Right atrium auricular region (tissue), 2 donors: ENCODE measurements at places on chromosomes 3 and 15. TPM values are rescaled to one million over a fixed set of nuclear protein-coding genes. Genes with fewer than 3 reads are reported as not detected.

DNA sequence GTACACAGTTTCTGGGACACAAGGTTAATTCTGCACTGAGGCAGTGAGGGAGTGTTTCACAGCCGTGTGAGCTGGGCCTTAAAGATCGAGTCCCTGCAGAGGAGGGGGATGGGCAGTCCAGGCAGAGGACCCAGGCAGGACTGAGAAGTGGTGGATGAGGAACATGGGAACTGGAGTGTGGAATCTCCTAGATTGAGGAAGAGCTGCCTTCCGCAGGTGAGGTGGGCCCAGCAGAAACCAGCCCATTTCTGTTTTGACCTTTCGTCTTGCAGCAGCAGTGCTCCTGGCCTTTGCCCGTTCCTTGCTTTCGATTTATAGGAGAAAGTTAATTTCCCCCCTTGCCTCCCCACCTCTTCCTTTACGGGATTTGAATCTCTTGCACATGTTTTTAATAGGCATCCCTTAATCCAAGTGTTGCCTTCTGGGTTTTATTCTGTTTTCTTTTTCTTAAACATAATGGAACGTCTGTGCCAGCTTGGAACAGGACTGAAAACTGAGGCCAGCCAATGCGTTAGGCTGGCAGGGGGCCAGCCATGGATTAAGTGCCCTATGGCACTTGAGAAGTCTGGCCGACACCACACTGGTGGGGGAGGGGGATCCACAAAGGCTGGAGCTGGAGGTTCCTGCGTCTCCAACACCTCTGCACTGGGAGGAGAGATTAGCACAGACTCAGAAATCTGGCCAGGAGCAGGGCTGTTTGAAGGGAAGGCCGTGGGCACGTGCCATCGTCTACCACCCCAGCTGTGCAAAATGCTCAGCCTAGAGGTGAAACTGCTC is 78.1 kb downstream of the AAGAB start:
- no peak for DNase-seq

VIPR1 gene
- total RNA-seq = 6.2 TPM

DNA sequence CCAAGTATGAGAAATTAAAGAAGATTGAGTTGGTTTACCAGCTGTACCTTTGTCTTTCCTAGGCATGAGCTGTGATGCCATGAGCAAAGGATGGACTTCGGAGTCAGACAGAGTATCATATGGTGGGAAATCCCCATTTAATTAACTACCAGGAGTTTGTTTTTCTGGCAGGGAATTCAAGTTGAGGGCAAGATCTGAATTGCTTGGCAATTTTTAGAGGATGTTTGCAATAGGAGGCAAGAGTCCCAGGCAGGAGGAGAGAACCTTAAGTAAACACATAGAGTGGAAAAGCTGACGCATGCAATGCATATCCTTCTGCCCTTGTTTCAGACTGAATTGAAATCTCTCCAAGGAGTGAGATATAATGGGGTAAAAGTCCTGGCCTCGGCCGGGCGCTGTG is 569.7 kb upstream of the MDFIC2 start:
- DNase-seq = no peak

- DNase-seq = no peak
Measured at GRCh38 chr3:141100531-141101320, 49.6 kb downstream of the SPSB4 start.

- no peak for DNase-seq
Measured at GRCh38 chr15:101497017-101497416, 7.5 kb upstream of the PCSK6 start.

CLDN16 gene
- total RNA-seq = not detected

FSD2 gene
- 58.8 TPM for total RNA-seq

SLC30A4 gene
- total RNA-seq = 4.9 TPM

HHLA2 gene
- total RNA-seq = not detected

RGMA gene
- 9.9 TPM for total RNA-seq

RNF111 gene
- total RNA-seq = 9.3 TPM

CHRM5 gene
- total RNA-seq = not detected

DNA sequence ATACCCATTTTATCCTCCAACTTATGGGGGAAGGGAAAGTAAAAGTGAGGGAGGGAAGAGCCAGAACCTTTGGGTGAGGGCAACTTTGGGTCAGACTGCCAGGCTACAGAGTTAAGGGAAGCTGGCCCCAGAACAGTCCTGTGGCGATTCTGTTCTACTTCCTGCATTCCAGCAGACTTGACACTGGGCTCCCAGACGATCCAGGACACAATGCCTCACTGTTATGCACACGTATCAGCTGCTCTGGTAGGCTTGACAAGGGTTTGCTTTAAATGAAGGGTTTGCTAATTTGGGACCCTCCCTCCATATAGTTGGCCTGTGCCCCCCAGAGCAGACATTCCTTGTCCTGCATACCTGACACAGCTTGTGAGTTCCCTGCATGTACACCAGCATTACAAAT is 10.7 kb downstream of the GORASP1 start:
- DNase-seq = no peak

UBA7 gene
- 11.3 TPM for total RNA-seq

GRCh38 chr3:128490915-128491690 is 1.9 kb downstream of the GATA2 start:
- DNase-seq = no peak

- DNase-seq = no peak
Measured at GRCh38 chr15:57253500-57253899, 122.8 kb upstream of the CGNL1 start.

- DNase-seq = no peak
Measured at GRCh38 chr15:26620528-26621458, 152.1 kb downstream of the GABRB3 start.

- DNase-seq = no peak
Measured at GRCh38 chr3:148992635-148993255, 1.4 kb downstream of the GYG1 start.

DNA sequence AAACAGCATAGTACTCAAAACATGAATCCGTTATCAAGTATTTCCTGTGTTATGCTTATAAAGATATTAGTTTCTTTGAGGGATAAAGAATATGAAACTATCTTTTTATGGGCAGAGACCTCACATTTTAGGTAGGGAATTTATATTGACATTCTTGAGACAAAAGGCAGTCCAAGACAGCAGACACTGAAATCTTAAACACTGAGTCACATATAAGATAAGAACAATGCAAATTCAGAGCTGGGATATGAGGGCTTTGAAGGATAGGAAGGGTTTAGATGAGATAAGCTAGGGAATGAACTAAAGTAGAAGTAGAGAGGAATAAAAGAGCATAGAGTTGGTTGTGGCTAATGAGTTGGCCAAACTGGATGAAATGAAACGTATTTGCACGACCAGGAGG is 58.4 kb downstream of the ASTE1 start:
- no peak for DNase-seq

TLR9 gene
- not detected for total RNA-seq

GRCh38 chr15:35925275-35926006 is 379.5 kb upstream of the DPH6 start:
- no peak for DNase-seq

GRCh38 chr3:162317046-162317445 is 820.4 kb downstream of the OTOL1 start:
- no peak for DNase-seq

ZNF774 gene
- total RNA-seq = 3.7 TPM

GRCh38 chr3:16379838-16380237 is 114.8 kb downstream of the OXNAD1 start:
- no peak for DNase-seq

IQCH gene
- total RNA-seq = 0.52 TPM

CHRD gene
- 13.4 TPM for total RNA-seq

DNA sequence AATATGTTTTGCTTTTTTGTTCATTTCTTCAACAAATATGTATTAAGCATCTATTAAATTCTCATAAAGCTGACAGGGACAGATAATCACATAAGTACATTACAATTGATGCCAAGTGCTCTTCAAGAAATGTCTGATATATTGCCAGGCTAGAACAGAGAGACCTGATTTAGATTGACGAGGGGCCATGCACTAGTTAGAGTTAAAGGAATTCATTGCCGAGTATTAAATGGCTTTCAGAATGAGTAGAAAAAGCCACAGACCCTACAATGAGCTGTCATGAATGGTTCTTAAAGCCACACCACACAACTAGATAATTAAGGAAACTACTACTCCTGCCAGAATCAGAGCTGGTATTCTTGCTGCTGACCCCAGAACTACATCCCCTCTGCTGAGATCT is 250.2 kb upstream of the MME start:
- no peak for DNase-seq

DNA sequence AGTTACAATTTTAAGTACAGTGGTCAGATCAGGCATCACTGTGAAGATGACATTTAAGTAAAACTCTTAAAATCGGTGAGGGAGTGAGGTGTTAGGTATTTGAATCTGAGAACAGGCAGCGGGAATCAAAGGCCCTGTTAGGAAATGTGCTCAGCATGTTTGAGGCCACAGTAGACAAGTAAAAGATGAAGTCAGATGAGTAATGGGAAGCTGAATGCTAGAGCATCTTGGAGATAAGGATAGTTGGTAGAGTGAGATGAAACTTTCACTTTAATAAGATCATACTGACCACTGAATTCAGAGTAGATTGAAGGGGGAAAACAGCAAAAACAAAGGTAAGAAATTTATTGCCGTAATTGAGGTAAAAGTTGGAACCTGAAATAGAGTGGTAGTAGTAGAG is 61.6 kb downstream of the DCBLD2 start:
- DNase-seq = no peak

- peak; percentile 82 for DNase-seq
Measured at GRCh38 chr3:51942603-51943450, 664 bp downstream of the PARP3 start.

RPSA gene
- total RNA-seq = 628 TPM

- DNase-seq = no peak
Measured at GRCh38 chr3:122956693-122957455, 70.7 kb downstream of the SEMA5B start.

DNA sequence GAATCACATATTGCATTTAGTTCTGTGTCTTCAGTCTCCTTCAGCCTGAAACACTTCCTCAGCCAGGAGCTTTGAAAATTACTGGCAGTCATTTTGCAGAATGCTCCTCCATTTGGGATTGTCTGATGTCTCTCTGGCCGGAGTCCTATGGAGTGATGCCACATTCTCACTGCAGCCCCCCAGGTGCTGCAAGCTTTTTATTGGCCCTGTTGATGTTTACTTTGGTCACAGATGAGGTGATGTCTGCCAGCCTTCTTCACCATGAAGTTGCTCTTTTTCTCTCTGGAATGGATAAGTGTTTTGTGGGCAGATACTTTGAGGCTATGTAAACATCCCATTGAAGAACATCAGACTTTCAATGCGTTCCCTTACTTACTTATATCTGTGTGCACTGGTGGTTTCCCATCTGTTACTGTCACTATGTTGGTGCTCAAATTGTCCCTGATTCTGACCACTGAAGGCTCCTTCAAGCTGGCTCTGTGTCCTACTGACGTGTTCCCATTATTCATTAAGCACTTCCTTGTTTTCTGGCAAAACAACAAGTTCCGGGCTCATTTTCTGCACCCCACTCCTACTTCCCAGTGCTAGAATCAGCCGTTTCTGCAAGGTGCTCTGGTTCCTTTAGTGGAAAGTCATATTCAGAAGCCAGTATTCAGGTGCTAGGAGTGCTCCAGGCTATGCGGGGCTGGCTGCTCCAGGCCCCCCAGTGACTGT is 1.4 kb upstream of the CLEC3B start:
- DNase-seq = no peak

SUCNR1 gene
- total RNA-seq = 1.5 TPM

CCR5 gene
- total RNA-seq = not detected

DNA sequence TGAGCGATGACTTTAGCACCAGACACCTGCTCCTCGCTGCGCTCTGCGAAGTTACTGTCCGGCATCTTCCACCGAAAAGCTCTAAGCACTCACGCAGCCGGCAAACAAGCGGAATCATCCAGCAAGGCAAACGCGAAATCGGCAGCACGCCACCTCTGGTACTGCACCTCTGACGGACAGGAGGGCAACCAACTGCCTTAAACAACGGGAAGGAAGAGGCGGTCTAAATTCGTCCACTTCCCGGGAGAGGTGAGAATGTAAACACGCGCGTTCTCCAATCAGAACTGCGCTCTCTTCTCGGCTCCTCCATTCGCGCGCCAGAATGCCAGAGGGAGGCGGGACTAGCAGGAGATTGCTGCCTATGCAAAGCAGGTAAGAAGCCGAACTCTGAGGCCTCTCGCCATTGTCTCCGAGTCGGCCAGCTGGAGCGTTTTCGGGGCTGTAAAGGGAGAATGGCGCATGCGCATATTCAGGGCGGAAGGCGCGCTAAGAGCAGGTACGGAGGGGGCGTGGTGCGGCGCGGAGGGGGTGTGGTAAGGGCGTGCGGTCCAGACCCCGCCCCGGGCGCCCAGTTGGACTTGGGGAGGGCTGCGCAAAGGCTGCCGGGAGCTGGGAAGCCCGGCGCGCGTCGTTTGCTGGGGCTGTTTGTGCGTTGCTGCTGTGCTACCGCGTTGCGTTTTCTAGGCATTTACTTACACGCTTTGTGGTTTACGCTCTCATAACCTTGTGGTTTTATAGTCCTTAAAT is at the start of the genes BTD and HACL1:
Gene BTD, plus strand, starts transcription at position 347 of the 747 bp plus-strand sequence. CDS start 33,695 bp downstream, outside the sequence.
Gene HACL1, minus strand, starts transcription at position 171 of the 747 bp plus-strand sequence. Its CDS starts 106 bp downstream, at position 65.
- DNase-seq = peak; percentile 97

FAM43A gene
- total RNA-seq = 10.9 TPM

DNA sequence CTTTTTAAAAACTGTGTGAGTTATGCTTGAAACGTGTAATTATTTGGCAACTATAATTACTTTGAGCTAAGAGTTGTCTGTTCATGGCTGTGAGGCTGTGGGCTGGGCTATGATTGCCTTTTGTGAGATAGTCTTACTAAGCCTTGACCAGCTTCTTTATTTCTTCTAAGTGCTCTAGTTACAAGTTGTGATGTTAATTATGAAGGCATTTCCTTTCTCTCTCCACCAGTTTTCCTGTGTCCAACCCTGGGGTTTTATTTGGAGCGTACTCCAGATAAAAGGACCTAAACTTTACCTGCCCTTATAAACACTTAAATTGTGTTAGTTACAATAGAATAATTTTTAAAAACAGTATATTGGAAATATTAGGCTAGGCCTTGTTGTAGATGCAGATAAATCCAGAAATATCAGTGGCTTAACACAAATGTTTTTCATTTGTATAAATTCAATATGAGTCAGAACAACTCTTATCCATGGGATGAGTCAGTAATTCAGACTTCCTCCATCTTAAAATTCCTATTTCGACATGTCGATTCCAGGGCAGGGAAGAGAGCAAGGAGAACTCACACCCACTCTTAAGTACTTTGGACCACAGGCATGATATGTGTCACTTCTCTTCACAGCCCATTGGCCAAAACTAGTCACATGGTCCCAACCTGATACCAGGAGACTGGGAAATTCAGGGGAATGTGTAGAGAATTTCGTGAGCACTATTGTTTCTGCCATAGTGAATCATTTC is 17.0 kb downstream of the TMEM62 start:
- no peak for DNase-seq

DNA sequence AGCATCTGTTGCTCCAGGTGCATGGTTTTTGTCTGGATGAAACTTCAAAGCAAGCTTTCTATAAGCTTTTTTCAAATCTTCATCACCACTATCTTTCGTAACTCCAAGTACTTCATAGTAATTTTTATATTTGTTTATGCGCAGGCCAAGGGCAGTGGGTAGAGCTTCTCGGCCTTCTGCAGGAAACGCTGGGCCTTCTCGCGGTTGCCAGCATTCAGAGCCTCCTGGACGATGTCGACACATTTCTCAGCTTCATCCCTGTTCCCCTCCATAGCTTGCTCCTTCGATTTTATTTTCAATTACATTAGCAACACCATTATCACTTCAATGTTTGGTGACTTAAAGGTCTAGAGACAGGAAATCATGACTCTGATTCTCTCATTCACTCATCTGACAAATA is 20.2 kb downstream of the DENND4A start:
- no peak for DNase-seq
